ENCODE measurements at places on chromosomes 12 and 14.

GRCh38 chr14:89720741-89721729 is 233.5 kb downstream of the EFCAB11 start:
- no peak for DNase-seq

DNA sequence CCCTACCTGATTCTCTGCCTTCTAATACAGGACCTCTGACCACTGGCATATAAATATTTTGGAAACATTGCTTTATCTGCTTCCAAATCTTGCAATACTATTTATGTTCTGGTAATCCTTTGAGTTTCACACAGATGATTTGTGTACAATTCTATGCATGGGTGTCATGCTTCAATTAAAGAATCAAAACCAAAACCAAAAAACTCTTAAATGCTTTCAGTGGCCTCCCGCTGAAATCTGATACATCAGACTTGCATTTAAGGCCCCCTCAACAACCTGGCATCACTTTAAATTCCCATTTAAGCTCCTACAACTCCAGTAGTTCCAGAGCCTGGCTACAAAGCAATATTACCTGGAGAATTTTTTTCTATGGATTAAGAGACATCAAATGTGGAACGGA is 221.7 kb upstream of the NAV3 start:
- no peak for DNase-seq

DNA sequence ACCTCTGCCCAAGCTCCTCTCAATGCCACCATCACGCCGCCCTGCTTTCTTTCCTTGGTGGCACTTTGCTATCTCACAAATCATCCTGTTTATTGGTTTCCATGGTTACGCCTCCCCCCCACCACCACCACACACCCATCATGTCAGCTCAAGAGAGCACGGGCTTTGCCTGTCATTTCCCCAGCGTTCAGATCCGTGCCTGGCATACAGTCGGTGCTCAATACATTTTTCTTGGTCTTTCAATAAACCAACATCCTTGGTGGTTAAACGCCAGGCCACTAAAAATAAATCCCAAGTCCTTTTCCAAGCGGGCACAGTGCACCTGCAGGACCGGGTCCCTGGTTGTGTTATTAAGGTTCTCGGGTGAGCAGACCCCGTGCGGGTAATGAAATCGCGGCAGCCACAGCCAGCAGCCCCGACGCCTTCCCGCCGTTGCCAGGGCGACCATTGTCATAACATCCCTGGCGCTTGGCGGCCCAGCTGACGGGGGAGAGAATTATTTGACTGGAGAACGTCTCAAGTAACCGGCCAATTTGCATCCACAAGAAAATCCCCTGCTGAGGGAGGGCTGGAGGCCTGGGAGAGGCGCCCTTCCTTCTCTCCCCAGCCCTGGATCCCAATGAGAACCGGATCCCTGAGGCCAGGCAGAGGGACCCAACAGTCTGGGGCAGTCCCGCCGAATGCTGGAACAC is 92.9 kb downstream of the KSR2 start:
- DNase-seq, result no peak

DNA sequence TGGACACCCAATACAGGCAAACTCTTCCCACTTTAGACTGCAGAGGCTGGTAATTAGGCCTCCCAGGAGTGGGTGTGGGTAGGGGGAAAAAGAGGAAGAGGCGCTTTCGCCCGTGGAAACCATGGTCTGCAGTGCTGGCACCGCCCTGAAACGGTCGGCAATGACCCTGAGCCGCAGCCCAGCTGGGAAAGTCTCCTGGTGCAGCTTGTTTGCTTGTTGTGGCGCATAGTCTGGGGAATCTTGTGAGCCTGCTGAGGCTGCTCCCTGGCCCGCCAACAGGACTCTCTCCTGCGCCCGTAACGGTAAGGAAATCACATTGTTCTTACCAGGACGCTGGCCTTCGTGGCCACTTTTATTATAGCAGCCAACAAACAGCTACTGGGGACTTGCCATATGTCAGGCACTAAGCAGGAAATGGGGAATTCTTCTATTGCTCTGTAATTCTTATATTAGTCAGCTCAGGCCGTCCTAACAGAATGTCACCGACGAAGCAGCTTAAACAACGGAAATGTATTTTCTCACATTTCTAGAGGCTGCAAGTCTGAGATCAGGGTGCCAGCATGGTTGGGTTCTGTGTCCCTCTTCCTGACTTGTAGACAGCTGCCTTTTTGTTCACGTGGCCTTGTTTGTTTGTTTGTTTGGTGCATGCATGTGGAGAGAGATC is 52.5 kb upstream of the RIN3 start:
- no peak for DNase-seq

DNA sequence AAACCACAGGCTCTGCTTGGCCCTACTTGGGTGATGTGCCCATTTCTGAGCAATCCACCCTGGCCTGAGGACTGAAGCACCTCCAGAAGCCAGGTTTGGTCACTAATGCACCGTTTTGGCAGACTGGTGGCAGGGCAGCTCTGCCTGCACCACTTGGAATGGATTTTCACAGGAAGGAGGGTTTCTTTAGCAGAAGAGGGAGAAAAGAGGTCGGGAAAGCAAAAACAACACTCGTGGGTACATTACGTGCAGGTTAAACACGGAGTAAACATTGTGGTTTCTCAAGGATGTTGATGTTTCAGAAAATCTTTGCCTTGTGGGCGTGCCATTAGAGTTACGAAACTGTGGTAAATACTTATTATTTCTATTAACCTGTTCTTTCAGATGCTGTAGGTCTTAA is 70.8 kb downstream of the KCNA5 start:
- no peak for DNase-seq

- no peak for DNase-seq
Measured at GRCh38 chr12:1662761-1663439, 28.0 kb upstream of the ADIPOR2 start.

GRCh38 chr12:41310367-41310766 is 122.2 kb downstream of the PDZRN4 start:
- DNase-seq, result no peak

DNA sequence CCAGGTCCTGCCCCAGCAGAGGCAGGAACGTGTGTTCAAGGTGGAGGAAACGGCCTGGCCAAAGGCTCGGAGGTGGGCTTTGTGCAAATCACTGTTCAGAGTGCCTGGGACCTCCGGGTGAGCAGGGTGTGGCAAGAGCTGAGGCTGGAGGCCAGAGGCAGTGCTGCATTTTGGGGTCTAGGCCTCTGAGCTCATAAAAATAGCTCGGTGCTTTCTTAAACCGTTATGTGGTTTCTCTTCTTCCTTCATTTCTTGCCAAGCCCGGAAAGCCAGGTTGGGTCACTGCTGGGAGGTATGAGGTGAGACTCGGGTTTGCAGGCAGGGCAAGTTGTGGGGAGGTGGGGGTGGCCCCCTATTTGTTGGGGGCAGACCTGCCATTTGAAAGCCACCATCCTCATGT is 178.8 kb upstream of the MYL2 start:
- DNase-seq, result no peak

DNA sequence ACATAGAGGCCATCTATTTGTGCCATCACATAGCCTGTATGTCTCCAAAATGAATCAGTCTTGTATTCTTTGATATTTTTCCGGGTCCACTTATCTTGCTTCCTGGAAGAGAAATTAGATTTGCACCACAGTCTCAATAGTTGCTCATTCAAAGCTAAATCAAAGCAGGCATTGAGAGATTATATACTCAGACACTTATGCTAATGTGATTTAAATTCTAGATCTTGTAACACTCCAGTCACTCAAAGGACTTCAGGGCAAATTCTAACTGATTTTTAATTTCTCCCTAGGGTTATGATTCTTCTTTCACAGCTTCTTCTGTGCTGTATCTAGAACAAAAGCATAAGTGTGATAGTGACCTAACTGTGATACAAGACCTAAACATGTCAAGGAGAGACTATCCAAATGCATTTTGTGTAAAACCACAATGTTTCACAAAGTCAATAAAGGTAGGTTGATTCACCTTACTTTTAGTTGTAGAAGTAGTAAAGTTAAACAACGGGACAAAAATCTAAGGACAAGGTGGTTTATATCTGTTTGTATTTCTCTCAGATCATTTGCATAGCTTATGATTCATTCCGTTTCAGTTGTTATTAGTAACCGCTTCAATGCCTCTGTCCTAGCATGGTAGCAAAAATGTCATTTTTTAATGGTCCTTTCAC is 26.8 kb downstream of the PLBD1 start:
- DNase-seq, result no peak

GRCh38 chr14:65299826-65300225 is 112.7 kb upstream of the FUT8 start:
- DNase-seq, result no peak

DNA sequence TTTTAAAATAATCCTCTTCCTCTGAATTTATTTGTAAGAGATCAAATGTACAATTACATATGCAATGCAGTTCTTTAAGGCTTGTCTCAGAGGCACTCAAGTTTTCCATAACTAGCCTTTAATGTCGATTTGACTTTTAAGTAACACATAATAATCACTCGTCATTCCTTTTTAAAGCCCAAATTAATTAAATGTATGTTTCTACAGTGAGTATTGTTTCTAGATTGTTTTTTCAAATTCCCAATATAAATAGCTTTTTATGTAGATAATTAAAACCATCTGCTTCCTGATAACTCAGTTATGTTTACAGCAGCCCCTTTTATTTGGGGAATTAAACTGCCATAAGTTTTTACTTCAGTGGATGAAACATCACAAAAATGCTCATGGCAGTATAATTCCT is 185.1 kb downstream of the ETNK1 start:
- no peak for DNase-seq

- DNase-seq, result no peak
Measured at GRCh38 chr14:72518809-72519377, 375.0 kb downstream of the DPF3 start.

DNA sequence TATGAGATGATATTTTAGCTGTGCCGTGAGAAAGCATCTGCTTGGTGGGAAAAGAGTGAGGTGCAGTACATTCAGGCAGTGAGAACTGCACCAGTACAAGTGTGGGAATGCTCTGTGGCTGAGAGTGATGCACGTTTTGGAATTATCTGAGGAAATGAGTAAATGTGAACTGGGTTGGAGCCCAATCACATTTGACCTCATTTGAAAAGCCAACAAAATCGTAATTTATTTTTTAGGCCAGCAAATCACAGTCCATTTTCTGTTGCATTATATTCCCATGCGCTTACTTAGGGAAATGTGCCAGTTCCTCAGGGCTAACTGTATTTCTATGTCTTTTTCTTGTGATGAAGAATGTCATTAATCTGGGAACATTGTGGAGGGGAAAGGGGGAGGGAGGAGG is 77.3 kb downstream of the SNAPC1 start:
- DNase-seq, result no peak

DNA sequence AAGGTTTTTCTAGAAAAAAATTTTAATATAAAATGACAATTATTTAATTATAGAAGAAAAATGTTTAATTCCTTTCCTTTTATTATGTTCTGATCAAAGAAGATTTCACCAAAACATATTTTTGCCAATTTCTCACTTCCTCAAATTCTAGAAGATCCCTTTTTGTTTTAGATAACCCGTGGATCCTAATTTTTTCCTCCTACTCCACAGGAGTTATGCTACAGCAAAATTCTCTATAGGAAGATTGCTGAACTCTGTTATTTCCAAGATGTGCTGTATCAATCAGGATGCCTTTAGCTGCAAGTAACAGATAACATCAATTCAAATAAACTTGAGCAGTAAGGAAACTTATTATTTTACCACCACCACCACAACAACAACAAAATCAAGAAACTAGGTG is 3.8 kb upstream of the SNX6 start:
- no peak for DNase-seq

- no peak for DNase-seq
Measured at GRCh38 chr14:38158468-38158867, 49.2 kb upstream of the SSTR1 start.

DNA sequence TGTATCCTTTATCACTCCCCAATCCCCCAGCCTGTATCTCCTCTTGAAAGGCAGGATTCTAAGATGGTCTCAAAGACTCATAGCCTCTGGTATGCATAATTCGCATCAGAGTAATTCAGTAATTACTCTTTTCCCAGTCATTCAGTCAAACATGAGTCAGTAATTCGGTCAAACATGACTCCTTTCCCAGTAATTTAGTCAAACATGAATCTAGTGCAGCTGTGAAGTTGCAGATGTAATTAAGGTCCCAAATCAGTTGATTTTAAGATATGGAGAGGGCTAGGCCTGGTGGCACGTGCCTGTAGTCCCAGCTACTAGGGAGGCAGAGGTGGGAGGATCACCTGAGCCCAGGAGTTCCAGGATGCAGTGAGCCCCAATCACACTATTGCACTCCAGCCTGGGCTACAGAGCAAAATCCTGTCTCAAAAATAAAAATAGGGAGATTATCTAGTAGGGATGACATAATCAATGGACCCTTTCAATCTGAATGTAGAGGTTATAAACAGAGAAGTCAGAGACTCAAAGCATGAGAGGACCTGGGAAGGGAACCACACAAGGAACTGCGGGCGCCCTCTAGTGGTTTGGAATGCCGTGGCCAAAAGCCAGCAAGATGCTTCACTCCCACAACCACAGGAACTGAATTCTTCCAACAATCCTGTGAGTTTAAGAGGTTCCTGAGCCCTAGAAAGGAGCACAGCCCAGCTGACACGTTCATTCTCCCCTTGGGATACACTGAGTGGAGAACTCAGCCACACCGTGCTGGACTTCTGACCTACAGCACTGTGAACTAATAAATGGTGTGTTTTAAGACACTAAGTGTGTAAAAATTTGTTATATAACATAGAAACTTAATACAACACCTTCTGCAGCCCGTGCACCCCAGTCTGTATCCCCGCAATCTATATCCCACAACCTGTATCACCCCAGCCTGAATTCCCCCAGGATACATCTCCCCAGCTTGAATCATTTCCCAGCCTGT is 14.3 kb upstream of the ARMH4 start:
- peak; percentile 4 for DNase-seq

GRCh38 chr12:4278329-4279197 is 5.0 kb downstream of the CCND2 start:
- DNase-seq, result no peak

- no peak for DNase-seq
Measured at GRCh38 chr14:96352708-96353107, 10.4 kb downstream of the ATG2B start.

- no peak for DNase-seq
Measured at GRCh38 chr14:50573862-50574261, 13.9 kb downstream of the ATL1 start.

- no peak for DNase-seq
Measured at GRCh38 chr12:112419297-112420133, 768 bp downstream of the PTPN11 start.

- DNase-seq, result no peak
Measured at GRCh38 chr14:69262516-69262915, 2.6 kb downstream of the GALNT16 start.

DNA sequence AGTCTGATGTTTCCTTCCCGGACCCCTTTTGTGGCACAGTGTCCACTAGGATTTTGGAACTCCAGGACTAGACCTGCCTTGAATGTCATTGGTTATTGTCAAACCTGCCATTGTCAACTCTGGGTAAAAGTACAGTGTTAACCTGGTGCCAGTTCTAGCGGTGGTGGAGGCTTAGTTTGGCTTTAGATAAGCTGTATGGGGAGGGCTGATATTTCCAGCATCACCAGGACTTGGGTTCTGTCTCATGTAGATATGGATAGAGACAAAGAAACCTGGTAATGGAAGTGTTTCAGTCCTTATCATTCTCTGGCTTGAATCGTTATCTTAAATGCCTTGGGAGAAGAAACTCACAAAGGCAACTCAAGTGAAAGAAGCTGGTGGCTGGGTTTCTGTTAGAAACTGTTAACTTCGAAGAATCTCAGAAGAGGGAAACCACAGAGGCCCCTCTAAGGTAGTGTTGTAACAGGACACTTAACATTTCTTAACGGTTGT is 10.6 kb downstream of the CHST11 start:
- DNase-seq, result no peak

Measured in NCI-H2081 treated with DMSO at 0.1 percent for 48 hours (cell line).